Inflammatory macrophage (primary cell): ENCODE measurements at places on chromosomes 2 and 18.

DNA sequence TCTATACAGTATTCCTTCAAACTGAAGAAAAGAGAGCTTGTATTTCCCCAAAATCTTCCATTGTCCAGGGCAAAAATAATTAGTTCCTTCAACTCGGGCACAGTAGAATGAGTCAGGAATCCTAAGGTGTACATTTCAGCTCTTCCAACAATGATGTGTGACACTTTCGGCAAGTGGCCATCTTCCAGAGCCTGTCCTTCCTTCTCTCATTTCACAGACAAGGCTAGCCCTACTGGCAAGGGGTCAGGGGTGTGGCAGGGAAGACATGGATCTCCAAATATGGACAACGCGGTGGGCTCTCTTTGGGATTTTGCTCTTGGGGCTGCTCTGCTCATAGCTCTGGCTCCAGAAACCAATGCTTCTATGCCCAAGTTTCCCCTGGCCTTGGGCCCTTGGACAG lies 6.0 kb downstream of the B4GALT6 start:
- no peak for DNase-seq

GRCh38 chr2:133107058-133107815 lies 437.2 kb upstream of the LYPD1 start:
- no peak for DNase-seq

GRCh38 chr18:60485201-60485600 lies 112.6 kb upstream of the MC4R start:
- no peak for DNase-seq

GRCh38 chr2:43898134-43898837 lies 59.5 kb downstream of the ABCG8 start:
- no peak for DNase-seq

DNA sequence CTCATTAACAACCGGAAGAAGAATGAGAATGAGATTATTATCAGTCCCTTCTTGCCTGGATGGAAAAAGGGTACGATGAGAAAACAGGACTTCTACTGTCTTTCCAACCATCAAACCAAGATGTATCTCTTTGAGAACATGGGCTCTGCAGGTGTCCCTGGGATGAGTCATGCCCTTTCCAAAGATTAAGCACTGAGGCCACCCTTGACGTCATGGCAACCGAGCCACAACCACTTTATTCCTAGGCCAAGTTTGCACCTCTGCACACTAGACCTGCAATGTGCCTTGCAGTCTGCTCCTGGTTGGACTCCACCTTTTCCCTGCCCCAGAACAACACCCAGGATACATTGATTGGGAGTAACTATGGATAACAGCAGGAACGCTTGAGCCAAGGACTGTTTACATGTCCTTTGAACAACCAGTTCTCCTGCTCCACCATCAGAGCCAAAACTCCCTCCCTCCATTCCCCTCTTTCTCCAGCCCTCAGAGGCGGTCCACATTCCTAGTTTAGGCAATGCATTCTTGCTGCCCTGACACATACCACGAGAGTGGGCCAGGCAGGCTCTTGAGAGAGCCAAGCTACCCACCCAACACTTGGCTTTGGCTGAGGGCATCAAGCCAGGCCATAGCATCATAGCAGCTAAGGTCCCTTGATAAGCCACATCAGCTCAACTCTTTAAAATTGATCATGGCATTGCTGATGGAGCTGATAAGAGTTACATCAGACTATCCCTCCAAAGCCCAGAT lies 310.7 kb downstream of the TNS1 start:
- DNase-seq, result no peak

GRCh38 chr18:61400716-61401115 lies 67.5 kb downstream of the CDH20 start:
- DNase-seq, result no peak

- peak; percentile 37 for DNase-seq
These were observed 43.2 kb downstream of the LDLRAD4 start for GRCh38 chr18:13261661-13262357.

DNA sequence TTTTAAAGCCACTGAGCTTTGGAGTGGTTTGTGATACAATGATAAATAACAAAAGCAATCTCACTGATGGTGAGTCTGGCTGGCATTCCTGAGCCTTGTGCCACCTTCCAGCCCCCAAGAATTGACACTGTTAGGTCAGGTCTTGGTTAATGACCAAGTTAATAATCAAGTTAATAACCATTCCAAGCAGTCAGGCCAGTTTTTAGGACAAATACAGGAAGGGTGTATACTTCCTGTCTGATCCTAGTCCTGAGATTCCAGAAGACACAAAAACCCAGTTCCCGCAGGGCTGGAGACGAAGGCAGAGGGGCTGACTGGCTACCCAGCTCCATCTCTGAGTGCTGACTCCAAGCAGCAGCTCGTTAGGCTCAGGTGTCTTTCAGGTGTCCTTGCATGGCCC lies 74.6 kb upstream of the LAPTM4A start:
- DNase-seq, result no peak

DNA sequence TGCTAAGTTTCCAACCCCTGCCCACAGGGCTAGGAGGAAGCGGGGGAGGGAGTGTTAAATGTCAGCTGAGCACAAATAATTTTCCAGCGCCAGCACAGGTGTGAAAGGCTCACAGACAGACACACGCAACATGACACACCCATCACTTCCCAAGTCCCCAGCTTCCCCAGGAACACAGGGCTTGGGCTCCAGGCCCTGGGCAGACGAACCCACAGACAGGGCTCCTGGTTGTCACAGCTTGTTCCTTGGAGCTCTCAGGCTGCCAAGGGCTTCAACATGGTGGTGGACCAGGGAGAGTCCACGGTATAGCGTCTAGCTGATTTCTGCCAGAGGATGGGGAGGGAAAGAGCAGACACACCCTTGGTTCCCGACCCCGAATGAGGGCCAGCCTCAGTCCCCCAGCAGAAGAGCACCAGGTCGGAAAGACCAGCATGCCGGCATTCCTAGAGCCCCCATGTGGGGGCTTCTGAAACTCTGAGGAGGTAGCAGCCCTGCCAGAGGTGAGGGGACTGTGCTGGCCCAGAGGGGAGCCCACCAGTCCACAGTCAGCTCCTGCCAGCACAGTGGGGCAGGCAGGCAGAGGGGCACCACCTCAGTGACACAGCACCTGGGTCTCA lies 1.9 kb downstream of the DUSP2 start:
- no peak for DNase-seq

DNA sequence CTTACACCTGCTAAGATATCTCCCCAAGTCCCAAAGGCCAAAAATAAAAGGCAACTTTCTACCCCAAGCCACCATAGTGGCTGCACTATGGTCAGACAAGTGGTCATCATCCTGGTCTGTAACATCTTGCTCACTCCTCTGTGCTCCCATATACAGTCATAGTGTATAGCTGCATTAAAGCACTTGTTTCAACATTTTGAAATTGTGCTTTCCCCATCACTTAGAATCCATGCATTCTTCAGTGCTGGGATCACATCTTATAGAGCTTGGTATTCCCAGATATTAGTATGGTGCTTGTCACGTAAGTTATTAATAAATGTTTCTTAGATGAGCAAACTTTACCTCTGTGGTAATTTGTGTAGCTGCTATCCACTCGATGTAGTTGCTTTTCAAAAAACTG lies 40.4 kb upstream of the CDC42EP3 start:
- no peak for DNase-seq

DNA sequence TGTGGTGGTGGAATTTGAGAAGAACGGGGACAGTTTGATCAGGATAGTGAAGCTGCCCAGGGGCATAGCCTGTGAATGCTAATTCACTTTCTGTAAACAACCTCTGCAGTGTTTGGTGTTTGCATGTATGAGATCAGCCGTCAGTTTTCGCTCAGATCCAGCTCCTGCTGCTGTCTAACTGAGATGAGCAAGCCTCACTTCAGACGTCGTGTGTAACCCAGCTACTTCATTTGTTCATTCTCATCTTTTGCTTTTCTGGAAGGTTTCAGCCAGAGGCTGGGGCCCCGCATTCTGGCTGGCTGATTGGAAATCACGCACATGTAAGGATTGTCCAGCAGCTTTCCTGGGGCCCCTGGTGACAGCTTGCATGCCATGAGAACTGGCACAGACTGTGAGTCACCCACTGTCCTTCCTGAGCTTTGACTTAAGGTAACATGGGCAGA lies 48.9 kb downstream of the LDLRAD4 start:
- no peak for DNase-seq

GRCh38 chr2:45255563-45255962 lies 246.3 kb upstream of the SIX2 start:
- peak; percentile 55 for DNase-seq

- no peak for DNase-seq
These were observed 505.8 kb upstream of the TNP1 start for GRCh38 chr2:217365656-217366055.

- no peak for DNase-seq
These were observed 144.0 kb downstream of the TNS1 start for GRCh38 chr2:217858519-217859491.

- DNase-seq, result no peak
These were observed 39.1 kb downstream of the SP100 start for GRCh38 chr2:230455005-230455684.

- no peak for DNase-seq
These were observed 23.3 kb downstream of the EDAR start for GRCh38 chr2:108965540-108966289.

- no peak for DNase-seq
These were observed 48.2 kb upstream of the REV1 start for GRCh38 chr2:99537910-99538485.

- peak; percentile 96 for DNase-seq
These were observed 30.2 kb upstream of the RIOK3 start for GRCh38 chr18:23422751-23423418.

GRCh38 chr2:72136933-72137497 lies 10.6 kb downstream of the CYP26B1 start:
- no peak for DNase-seq

- DNase-seq, result peak; percentile 88
These were observed 126.6 kb upstream of the SLC1A4 start for GRCh38 chr2:64862623-64863022.
